ENCODE measurements at places on chromosomes 5 and 9.
A peak's percentile ranks its signal among the peaks of the same experiment; 100 is the strongest.

- DNase-seq = no peak
Measured at GRCh38 chr5:147065071-147065470, 169.8 kb upstream of the STK32A start.

- DNase-seq = no peak
Measured at GRCh38 chr5:176825234-176825633, 14.9 kb downstream of the UNC5A start.

DNA sequence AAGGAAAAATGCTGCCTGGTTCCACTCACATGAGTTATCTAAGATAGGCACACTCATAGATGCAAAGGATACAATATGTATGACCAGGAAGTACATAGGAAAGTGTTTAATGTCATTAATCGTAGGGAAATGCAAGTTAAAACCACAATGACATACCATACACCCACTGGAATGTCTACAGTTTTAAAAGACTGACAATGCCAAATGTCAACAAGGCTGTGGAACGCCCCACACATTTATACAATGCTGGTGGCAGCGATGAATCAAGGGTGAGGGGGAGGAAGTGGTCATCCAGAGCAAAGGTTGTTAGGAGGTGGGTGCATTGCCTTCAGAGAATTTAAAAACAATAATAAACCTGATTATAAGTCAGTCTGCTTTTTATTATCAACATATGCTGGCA is 437.8 kb downstream of the ARHGEF28 start:
- DNase-seq = peak; percentile 68

- DNase-seq = no peak
Measured at GRCh38 chr5:118723021-118723338, 265.4 kb downstream of the DTWD2 start.

GRCh38 chr5:4563400-4563799 is 576.7 kb upstream of the ADAMTS16 start:
- DNase-seq = peak; percentile 70

GRCh38 chr5:169707686-169708085 is 70.6 kb downstream of the DOCK2 start:
- no peak for DNase-seq

DNA sequence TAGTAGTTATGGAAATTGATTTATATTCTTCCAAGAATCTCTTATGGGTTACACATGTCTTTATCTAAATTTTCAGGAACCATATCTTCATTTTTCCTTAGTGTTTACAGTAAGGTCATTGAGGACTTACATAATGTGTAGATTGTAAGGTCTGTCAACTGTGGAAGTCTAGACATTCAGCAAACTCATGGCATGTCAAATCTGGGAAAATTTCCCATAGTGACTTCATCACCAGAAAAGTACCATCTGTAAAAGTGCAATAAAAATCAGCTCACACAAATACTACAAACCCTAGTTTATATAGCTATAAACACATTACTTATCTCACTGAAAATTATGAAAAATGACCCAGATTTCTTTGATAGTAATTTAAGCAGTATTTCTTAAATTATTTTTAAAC is 419.4 kb downstream of the MTRR start:
- DNase-seq = no peak

- DNase-seq = peak; percentile 52
Measured at GRCh38 chr9:136007934-136008692, 46.9 kb upstream of the UBAC1 start.

GRCh38 chr5:10768328-10768899 is 7.4 kb upstream of the DAP start:
- no peak for DNase-seq

DNA sequence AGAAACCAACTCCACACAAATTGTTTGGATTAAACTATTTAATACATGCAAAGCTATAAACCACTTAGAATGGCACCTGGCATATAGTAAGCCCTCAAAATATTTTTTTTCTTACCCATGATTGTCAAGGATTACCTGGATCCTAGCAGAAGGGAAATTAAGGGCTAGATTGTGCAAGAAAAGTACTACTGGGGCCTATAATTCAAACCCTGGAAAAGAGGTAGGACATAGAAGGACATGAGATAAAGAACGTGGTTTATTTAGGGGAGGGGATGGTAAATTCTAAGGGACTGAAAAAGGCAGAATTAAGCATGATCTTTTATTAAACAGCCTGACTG is 14.9 kb upstream of the ARL15 start:
- DNase-seq = no peak

- no peak for DNase-seq
Measured at GRCh38 chr5:113036826-113037225, 60.2 kb downstream of the DCP2 start.

GRCh38 chr5:72817671-72818266 is 1.3 kb downstream of the TNPO1 start:
- peak; percentile 10 for DNase-seq

DNA sequence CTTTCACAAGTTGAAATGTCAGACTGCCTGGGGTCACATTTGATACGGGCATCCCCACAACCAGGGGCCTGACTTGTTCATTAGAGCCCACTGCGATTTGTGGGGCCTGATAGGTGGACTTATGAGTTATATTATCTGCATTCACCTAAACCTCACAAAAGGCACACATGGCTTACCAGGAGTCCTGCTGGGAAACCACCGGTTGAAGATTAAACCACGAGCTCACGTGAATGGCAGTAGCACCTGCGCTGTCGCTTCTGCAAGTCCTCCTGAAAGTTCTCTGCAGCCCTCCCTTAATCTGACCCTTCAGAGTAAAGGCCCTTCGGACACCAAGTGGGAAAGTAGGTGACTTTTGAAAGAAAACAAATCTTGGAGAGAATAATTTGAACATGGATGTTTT is 68.9 kb downstream of the PPIC start:
- no peak for DNase-seq

DNA sequence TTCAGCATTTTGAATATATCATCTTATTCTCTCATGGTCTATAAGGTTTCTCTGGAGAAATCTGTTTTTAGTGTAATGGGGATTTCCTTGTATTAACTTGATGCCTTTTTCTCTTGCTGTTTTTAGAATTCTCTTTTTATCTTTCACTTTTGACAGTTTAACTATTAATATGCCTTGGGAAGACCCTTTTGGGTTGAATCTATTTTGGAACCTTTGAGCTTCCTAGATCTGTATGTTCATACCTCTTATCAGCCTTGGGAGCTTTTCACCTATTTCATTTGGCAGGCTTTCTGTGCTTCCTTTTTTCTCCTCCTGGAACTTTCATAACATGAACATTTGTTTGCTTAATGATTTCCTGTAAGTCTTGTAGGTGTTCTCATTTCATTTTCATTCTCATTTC is 22.2 kb downstream of the RCL1 start:
- no peak for DNase-seq

DNA sequence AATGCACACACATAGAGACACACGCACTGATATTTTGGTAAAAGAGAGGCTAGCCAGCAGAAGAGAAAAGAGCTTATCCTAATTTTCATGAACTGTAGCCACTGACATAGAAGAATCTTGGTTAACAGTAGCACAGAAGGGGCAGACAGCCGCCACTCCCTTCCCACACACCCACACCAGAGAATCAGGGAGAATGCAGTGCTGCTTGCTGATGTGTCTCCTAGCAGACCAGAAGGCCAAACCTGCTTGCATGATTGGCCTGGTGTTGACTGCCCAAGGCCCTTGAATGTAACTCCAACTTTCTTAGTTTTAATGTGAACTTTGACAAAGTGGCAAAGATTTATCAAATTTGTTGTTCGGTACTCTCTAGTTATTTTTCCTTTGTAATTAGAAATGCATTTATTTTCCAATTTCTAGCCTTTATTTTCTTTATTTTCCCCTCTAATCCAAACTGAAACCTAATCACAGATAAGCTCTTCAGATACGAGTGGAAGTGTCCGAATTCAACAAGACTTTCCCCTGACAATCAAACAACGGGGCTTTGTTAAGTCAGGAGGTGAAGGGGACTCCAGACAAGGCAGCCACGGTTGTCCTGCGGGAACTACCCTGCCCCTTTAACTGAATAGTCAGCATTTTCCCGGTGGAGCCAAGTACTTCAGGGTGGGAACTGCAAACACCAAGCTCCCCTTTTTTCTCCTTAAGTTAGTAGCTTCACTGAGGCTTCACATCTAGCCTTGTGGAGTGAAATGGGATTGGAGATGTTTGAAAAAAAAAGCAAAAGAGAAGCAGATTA is 81.9 kb upstream of the CTSL start:
- no peak for DNase-seq

DNA sequence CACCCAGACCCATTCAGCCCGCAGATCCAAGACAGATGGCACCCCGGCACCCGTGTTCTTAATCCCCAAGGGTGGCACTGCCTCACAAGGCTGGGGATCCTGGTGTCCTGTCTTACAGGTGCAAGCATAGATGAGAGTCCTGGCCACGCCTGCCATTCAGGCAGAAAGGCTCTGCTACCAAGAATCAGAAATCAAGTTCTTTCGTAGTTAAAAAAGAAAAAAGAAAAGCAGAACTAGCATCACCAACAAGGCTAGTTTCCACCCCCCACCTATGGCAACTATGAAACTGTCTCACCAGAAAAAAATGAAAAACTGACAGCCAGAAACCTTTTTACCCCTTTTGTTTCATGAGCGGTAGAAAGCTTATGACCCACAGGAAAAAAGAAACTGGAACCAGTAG is 170.4 kb downstream of the SYK start:
- DNase-seq = no peak

- peak; percentile 72 for DNase-seq
Measured at GRCh38 chr9:124251605-124252378, 6.0 kb upstream of the NEK6 start.

DNA sequence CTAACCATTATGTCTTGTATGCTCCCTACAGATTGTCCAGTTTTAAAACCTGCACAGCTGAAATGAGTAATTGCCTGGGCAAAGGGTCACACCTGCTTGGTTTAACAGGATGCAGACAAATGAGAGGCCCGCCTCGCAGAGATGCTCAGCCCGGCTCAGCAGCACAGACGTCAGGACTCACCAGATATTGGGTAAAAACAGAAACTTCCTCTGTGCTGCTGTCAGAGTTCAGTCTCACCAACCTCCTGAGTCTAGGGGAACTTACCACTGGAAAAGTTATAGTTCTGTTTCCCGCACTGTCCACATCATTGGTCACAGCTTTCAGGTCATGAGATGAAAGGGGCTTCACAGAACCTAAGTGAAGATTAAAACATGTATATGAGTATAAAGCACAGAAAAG is 152.5 kb downstream of the ESM1 start:
- no peak for DNase-seq

GRCh38 chr5:95070453-95070852 is 214.4 kb downstream of the MCTP1 start:
- DNase-seq = no peak

- peak; percentile 23 for DNase-seq
Measured at GRCh38 chr9:35570709-35571504, 34.2 kb upstream of the TESK1 start.

DNA sequence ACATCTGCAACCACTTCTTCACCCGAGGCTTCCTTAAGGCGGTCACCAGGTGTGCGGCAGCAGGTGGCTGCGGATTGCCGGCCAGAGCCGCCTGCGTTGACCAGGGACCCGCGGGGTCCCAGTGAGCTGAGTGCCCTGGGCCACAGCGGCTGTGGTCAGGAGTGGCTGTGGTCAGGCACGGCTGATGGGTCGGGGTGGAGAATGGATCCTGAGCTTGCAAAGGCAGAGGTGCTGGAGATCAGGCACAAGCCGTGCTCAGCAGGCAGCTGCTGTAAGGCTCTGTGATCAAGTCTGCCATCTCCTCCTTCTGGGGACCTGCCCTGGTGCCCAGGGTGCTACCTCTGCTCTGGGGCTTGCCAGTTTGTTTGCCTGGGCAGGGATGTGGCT is 2.1 kb downstream of the UAP1L1 start:
- DNase-seq = no peak
